Activated CD4-positive, alpha-beta memory T cell treated with anti-CD3 and anti-CD28 coated beads, Interleukin-2, amount 10 ng/mL, durations not matched to agents 7 days and 5 days (primary cell): ENCODE measurements at places on chromosomes 1 and 21. TPM values are rescaled to one million over a fixed set of nuclear protein-coding genes. Genes with fewer than 3 reads are reported as not detected.

DNA sequence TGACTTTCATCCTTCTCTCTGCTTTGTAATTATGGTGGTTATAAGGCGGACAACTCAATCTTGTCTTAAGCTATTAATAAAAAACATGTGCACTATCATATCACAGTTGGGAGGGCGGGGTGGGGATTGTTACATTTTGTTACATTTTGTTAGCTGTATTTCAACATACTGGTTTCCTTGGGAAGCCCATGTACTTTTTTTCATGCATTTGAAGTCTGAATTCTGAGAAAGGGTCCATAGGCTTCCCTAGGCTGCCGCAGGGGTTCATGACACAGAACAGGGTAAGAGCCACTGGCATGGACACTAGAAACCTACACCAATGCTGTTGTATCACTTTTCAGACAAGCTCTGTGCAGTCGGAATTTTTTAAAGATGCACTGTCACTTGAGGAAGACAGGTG is 178.8 kb downstream of the ETS2 start:
- peaks cover 23% of the 10 kb centered on the region for H3K27me3 ChIP-seq
- peaks cover 41% of the 10 kb centered on the region for H3K4me1 ChIP-seq
- H3K4me3 ChIP-seq: no peak overlapping the region
- no peak for DNase-seq
- peaks cover 4% of the 10 kb centered on the region for H3K36me3 ChIP-seq

DNA sequence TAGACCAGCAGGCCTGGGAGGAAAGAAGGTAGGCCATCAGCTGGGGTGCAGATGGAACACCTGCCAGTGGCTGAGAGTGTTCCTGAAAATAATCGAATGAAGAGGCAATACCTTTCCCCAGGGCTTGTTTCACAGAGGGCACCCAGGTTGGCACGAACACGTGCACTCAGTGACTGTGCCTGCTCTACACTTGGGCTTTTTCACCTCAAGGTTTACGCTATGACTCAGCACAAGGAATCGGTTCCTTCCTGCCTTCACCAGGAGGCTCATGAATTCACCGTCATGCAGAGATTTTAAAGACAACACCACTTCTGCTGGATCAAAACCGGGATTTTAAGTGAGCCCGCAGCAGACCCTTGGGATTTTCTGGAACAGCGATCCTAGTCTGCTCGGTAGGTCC is 118.5 kb upstream of the ADAR start:
- peak; percentile 40 for DNase-seq
- peaks cover 61% of the 10 kb centered on the region for H3K27me3 ChIP-seq
- H3K4me3 ChIP-seq: no peak overlapping the region

GRCh38 chr1:170146720-170147263 is 1.0 kb downstream of the NTMT2 start:
- H3K4me1 ChIP-seq: no peaks in the 10 kb centered on the region
- peaks cover 12% of the 10 kb centered on the region for H3K27me3 ChIP-seq
- H3K36me3 ChIP-seq: no peaks in the 10 kb centered on the region
- H3K27ac ChIP-seq: no peak overlapping the region

DNA sequence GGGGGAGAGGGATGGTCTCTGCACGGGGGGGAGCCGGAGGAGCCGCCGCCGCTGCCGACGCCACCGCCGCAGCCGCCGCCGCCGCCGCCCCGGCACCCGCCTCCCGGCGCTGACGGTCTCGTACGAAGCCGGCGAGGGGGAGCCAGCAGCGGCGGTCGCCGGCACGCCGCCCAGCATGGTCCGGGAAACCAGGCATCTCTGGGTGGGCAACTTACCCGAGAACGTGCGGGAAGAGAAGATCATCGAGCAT is 311 bp downstream of the SPEN start:
- peak overlapping the region; percentile 90 for H3K4me3 ChIP-seq
- peaks cover 57% of the 10 kb centered on the region for H3K4me1 ChIP-seq
- DNase-seq: no peak
- no peaks in the 10 kb centered on the region for H3K27me3 ChIP-seq
- peaks cover 17% of the 10 kb centered on the region for H3K36me3 ChIP-seq

- no peaks in the 10 kb centered on the region for H3K36me3 ChIP-seq
- H3K27ac ChIP-seq: no peak overlapping the region
- no peak for DNase-seq
- H3K27me3 ChIP-seq: peaks cover 3% of the 10 kb centered on the region
Measured at GRCh38 chr1:183602510-183602909, 12.3 kb upstream of the NCF2 start.

IL10 gene
- 1.9 TPM for total RNA-seq

GRCh38 chr1:196858811-196859210 is 29.0 kb upstream of the CFHR4 start:
- no peaks in the 10 kb centered on the region for H3K36me3 ChIP-seq
- H3K4me1 ChIP-seq: no peaks in the 10 kb centered on the region

PCBP3 gene
- total RNA-seq: 3.9 TPM

GRCh38 chr1:212967801-212968200 is 17.5 kb downstream of the VASH2 start:
- no peak overlapping the region for H3K4me3 ChIP-seq
- H3K36me3 ChIP-seq: no peaks in the 10 kb centered on the region
- H3K4me1 ChIP-seq: peaks cover 4% of the 10 kb centered on the region
- DNase-seq: no peak

TMIGD3 gene
- total RNA-seq: not detected

DNA sequence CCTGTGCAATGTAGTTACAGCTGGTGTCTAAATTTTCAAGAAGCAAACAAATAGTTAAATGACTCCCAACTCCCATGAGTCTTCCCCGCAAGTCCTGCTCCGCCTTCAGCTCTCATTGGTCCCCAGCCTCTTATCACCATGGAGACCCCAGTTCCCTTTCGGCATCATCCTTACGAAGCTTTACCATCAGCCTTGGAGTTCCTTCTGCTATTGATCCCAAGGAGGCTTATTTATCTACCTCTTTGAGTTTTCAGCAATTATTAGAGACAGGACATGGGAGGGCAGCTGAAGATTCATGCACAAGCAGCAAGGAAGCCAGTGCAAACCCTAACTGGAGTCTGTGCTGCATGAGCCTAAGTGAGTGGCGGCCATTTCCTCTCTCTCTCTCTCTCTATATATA is 12.3 kb downstream of the KCNA2 start:
- no peak overlapping the region for H3K4me3 ChIP-seq
- H3K27ac ChIP-seq: peak overlapping the region; percentile 28
- no peaks in the 10 kb centered on the region for H3K36me3 ChIP-seq
- H3K27me3 ChIP-seq: peaks cover 4% of the 10 kb centered on the region
- DNase-seq: no peak
- H3K4me1 ChIP-seq: peaks cover 32% of the 10 kb centered on the region

DNA sequence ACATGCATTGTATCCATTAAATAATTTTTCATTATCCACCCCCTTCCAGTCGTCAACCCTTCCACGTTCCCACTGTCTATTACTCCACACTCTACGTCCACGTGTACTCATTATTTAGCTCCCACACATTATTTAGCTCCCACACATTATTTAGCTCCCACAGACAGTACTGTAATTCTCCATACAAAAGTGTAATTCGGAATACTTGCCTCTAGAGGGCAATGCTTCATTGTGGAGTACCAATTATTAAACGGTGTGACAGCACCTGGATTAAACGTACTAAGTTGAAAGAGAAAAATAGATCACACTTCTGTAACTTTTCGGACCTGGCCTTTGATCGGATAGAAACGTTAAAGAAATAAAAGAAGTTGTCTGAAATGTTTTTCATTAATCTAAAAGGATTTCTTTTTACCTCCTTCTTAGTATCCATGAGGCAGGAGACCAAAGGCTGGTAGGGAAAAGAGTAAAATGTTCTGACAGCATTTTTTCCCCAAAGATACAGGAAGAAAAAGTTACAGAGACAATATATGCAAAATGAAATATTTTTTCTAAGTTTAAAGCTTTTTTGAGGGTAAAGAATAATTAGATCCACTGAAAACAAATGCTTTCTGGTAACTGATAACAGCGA is 99.2 kb downstream of the LHX8 start:
- DNase-seq: no peak
- no peaks in the 10 kb centered on the region for H3K36me3 ChIP-seq
- no peak overlapping the region for H3K27ac ChIP-seq
- no peaks in the 10 kb centered on the region for H3K27me3 ChIP-seq
- no peaks in the 10 kb centered on the region for H3K4me1 ChIP-seq
- no peak overlapping the region for H3K4me3 ChIP-seq

DNA sequence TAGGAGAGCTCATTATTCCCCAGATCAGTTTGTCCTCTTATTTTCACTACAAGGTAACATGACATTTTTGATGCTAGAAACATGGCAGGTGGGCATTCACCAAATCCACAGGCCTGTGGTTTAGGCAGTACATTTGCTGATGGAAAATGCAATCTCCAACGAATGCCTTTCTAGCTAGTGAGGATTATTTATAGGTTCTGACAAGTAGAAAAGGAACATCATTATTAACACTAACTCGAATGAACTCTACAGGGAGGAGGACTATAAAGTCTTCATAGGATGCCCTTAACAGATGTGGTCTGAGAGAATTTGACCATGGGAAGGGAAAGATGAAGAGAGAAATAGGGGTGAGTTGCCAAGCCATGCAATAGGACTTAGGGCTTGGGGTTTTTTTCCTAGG is 71.5 kb upstream of the BCL10 start:
- no peaks in the 10 kb centered on the region for H3K4me1 ChIP-seq
- H3K27me3 ChIP-seq: peaks cover 5% of the 10 kb centered on the region
- no peak overlapping the region for H3K27ac ChIP-seq
- DNase-seq: no peak
- no peaks in the 10 kb centered on the region for H3K36me3 ChIP-seq

GRCh38 chr1:10328180-10328963 is 70.5 kb upstream of the PGD start:
- H3K27me3 ChIP-seq: no peaks in the 10 kb centered on the region
- no peak overlapping the region for H3K4me3 ChIP-seq
- DNase-seq: no peak
- peaks cover 22% of the 10 kb centered on the region for H3K36me3 ChIP-seq

GJA9 gene
- total RNA-seq: not detected

DNA sequence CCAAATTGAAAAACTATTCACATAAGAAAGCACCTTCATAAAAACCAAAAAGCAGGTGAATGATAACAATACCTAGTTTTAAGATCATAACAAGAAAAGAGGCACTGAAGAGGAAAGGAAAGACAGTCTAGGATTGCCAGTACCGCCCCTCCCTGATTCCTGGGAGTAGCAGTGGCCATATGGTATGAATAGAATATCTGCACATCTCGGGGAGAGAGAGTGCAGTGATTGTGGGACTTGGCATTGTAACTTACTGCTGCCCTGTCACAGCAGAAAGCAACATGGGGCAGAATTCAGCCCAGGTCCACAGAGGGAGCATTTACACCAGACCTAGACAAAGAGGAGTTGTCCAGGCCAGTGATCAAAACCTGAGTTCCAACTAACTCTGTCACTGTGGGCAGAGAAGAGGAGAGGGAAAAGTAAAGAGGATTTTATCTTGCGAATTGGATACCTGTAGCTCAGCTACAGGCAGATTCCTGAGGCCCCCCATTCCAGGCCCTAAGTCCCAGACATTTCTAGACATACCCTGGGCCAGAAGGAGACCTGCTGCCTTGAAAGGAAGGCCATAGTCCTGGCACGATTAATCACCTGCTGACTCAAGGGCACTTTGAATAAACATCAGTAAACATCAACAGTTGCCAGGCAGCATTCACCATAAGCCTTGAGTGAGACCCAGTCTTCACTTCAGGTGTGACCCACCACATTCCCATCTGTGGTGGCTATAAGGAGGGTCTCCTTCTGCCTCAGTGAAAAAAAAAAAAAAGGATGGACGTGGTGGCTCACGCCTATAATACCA is 397.5 kb downstream of the TGFB2 start:
- no peaks in the 10 kb centered on the region for H3K27me3 ChIP-seq
- H3K36me3 ChIP-seq: no peaks in the 10 kb centered on the region
- no peak overlapping the region for H3K4me3 ChIP-seq

- no peak overlapping the region for H3K27ac ChIP-seq
- no peaks in the 10 kb centered on the region for H3K27me3 ChIP-seq
- no peak for DNase-seq
Measured at GRCh38 chr1:45353685-45354084, 13.4 kb upstream of the MUTYH start.

ORC1 gene
- 28.3 TPM for total RNA-seq

DNA sequence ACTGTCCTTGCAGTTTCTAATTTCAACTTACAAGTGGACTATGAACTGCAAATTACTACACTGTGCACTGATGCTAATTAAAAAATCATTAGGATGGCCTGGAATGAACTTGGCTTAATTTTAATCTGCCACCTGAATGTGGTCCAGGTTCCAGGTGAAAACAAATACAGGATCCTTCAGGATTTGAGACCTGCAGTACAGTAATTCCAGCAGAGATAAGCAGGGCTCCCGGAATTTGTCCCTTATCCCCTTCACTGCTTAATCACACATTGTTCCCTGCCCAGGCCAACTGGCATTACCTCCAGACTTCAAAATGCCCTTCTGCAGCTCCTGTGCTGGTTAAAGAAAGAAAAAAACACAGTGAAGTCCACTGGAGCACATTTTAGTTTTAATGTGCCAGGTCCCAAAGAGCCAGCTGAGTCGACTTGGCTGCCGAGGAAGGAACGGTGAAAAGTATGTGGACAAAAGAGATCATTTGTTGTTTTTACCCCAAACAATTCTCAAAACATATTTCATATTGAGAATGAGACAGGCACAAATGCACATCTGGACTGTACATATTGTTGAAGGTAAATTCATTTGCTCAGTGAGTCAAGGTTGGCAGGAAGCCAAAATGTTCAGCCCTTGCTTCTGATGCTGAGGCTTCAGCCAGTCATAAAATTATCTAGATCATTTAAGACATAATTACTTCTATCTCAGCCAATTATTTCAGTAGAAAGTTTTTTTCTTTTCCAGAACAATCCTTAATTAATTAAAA is 28.3 kb downstream of the DEGS1 start:
- no peak for DNase-seq
- H3K27ac ChIP-seq: no peak overlapping the region
- H3K4me1 ChIP-seq: no peaks in the 10 kb centered on the region
- no peak overlapping the region for H3K4me3 ChIP-seq
- no peaks in the 10 kb centered on the region for H3K27me3 ChIP-seq
- H3K36me3 ChIP-seq: no peaks in the 10 kb centered on the region

DNA sequence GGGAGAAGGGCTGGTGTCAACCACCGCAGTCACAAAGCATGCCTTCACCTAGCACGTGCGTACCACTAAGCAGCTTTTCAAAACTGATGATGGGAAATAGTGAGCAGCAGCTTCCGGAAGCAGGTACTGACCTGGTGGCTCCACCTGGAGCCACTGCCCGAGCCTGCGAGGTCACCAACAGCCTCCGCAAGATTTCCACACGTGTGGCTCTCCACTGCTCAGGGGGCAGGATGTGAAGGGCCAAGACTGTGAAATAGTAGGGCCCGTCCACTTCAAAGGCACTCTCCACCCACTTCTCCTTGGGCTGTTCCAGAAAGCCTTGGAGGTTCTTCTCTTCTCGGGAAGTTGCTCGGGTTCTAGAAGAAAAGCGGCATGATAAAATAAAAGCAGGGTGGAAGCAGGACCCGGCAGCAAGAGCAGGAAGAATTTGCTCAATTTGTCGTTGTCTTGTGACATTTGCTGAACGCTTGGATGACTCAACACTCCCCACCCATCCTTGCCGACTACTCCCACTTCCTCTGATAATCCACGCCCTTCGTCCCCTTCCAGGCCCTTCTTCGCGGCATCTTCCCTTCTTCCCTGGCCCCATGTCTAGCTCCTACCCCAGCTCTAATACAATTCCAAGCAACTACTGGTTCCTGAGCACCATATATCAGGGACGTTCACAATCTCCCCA is 124.9 kb upstream of the IFFO2 start:
- no peak for DNase-seq
- H3K4me3 ChIP-seq: no peak overlapping the region
- H3K27me3 ChIP-seq: no peaks in the 10 kb centered on the region
- H3K4me1 ChIP-seq: peaks cover 11% of the 10 kb centered on the region
- H3K36me3 ChIP-seq: peaks cover 78% of the 10 kb centered on the region
